ENCODE measurements at places on chromosomes 11 and 22.

DNA sequence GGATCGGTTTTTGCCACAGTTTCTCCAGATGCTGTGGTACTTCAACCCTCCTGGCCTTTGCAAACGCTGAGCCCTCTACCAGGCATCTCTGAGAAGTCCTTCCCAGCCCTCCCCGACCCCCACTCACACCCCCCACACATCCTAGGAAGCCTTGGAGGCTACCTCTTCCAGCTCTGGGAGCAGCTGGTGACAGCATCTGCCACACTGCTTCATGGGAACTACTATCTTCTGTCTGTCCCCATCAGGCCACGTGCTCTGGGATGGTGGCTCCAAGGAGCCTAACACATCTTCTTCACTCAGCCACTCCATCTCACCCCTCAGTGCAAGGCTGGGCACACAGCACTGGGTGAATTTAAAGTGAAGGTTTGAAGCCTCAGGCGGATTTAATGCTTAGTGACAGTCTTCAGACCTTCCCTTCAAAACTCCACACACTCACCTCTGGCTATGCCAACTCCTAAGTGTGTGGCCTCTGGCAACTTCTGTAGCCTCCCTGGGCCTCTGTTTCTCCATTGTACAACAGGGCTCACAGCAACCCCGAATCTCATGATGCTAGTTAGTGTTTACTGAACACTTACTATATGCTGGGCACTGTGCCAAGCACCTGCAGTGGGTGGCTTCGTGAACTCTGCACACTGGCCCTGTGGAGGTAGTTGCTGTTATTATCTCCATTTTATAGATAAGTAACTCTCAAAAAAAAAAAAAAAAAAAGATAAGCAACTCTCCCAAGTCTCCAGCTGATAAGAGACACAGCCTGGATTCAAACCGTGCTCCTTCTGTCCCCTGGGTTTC lies 7.3 kb upstream of the TP53I11 start:
- no peak for DNase-seq

DNA sequence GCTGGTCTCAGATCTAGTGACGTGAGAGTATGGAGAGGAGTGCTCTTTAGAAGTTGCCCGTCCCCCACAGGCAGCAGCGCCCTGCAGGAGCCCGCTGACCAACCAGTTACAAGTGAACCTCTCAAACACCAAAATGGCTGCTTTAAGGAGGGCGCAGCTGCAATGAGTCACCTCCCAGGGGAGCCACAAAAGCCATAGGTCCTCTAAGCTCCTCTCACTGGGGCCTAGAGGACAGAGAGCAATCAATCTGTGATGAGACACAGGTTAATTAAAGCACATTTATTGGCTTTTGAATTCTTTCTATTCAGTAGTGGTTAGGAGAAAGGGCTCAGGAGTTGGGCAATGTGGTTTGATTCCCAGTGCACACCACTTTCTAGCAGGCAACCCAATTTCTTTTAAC lies 15.5 kb upstream of the RAPSN start:
- DNase-seq: no peak

- no peak for DNase-seq
Measured at GRCh38 chr11:77999446-78000030, 5.1 kb upstream of the INTS4 start.

- peak; percentile 55 for DNase-seq
Measured at GRCh38 chr11:76669901-76670484, 554 bp downstream of the LRRC32 start.

DNA sequence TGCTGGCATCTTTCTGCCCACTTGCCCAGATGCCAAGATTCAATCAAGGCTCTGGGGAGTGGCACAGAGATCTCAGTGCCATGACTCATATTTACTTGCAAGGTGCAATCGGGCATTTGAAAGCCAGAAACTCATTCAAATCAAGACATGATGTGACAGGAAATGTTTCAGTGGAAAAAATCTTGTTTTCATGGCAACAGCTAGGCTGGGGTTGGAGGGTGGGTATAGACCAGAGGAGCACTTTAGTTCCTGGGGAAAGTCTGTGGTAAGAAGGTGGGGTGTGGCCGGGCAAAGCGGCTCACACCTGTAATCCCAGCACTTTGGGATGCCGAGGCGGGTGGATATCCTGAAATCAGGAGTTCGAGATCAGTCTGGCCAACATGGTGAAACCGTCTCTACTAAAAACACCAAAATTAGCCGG lies 1.2 kb downstream of the MAJIN start:
- no peak for DNase-seq

- DNase-seq: no peak
Measured at GRCh38 chr11:67053896-67054329, 2.7 kb upstream of the RHOD start.

DNA sequence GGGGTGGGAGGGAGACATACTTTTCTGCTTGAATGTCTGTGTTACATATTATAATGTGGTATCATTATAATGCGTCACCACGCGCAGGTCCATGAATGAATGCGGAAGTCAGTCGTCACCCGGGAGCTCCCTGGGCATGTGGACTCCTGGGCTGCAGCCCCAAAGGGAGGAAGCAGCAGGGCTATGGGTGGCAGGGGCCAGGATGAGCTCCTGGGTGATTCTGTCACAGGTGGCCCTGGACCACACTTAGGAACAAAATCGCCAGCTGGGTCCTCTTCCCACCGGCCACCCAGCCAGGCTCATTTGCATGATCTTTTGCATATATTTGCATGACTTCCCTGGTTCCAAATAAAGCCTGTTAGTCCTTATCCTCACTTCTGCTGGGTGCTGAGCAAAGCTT lies 51.2 kb downstream of the KCNJ4 start:
- DNase-seq: no peak

DNA sequence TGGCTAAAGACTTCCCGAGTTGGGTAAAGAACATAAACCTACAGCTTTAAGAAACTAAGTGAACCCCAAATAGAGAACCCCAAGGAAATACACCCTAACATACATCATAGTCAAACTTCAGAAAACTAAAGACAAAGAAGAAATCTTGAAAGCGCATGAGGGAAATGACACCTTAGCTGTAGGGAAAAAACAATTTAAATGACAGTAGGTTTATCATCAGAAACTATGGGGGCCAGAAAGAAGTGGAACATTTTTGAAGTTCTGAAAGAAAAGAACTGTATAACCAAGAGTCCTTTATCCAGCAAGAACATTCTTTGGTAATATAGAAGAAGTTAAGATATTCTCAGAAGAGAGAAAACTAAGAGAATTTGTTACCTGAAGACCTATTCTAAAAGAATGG lies 15.5 kb upstream of the OR2AT4 start:
- no peak for DNase-seq

DNA sequence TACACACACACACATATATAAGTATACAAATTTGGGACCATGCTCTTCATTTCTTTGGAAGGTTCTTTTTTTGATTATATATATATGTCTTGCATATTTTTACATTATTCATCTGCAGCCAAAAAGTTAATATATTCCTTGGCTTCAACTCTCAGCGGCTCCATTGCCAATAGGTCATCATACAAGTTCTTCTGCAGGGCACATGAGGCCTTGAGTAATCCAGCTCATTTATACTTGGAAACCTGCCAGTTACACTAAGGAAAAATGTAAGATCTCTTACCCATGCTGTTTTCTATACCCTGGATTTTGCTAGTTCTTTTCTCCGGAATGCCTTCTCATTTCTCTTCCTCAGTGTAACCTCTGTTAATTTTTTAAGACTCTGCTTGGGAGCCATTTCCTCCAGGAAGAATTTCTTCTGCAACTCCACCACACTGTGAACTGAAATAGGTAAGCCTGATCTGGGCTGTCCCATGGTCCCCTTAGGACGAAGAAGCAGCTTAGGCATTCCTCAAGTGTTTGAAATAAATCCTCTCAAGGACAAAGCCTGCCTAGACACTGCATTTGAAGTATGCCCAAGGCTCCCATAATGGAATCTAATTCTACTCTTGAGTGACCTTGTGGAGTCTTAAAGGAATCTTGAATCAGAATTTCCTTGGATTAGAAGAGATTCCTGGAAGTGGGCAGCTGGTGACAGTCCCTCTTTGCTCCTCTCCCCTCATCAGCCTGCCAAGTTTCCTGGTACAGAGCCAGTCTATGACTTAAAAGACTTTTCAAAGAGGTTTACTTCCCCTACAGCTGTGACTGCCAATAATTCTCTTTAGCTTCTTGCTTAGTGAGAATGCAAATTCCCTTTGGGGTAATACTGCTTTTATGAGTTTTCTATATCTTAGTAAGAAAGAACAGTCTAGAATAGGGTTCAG lies 182.8 kb downstream of the C11orf87 start:
- no peak for DNase-seq

- no peak for DNase-seq
Measured at GRCh38 chr22:31342389-31343140, 3.6 kb downstream of the PATZ1 start.

- DNase-seq: no peak
Measured at GRCh38 chr11:91305402-91305801, 919.2 kb upstream of the FAT3 start.

- DNase-seq: no peak
Measured at GRCh38 chr11:35794850-35795249, 132.3 kb downstream of the TRIM44 start.

DNA sequence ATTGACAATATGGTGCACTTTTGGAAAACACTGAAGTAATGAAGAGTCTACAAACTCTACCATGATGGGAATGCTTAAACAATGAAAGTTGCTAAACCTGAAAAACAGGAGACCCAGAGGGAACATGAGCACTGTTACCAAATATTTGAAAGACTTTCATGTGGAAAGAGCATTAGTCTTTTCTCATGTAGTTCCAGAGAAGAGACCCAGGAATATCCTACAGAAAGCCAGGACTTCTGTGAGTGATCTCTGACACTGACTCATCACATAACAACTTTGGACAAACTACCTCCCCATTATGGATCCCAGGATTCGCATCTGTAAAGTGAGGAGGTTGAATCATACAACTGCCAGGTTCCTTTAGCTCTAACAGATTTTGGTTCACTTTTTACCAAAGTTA lies 62.2 kb downstream of the FAM181B start:
- no peak for DNase-seq

DNA sequence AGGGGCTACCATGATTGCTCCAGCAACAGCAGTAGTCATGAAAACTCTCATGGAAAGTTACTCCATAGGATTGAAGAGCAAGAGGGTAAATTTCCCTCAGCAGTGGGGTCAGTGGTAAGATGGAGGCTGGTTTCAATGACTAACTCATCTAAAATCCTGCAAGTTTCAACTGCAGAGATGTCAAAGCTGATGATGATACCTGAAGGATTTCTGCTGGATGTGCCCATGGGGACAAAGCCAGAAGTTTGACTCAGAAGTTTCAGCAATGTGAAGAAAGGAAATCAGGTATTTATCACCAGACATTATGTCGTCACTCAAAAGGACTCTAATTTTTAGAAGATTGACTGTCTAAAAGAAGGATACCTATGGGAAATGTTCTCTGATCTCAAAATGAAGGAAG lies 29.1 kb downstream of the RAB38 start:
- no peak for DNase-seq

DNA sequence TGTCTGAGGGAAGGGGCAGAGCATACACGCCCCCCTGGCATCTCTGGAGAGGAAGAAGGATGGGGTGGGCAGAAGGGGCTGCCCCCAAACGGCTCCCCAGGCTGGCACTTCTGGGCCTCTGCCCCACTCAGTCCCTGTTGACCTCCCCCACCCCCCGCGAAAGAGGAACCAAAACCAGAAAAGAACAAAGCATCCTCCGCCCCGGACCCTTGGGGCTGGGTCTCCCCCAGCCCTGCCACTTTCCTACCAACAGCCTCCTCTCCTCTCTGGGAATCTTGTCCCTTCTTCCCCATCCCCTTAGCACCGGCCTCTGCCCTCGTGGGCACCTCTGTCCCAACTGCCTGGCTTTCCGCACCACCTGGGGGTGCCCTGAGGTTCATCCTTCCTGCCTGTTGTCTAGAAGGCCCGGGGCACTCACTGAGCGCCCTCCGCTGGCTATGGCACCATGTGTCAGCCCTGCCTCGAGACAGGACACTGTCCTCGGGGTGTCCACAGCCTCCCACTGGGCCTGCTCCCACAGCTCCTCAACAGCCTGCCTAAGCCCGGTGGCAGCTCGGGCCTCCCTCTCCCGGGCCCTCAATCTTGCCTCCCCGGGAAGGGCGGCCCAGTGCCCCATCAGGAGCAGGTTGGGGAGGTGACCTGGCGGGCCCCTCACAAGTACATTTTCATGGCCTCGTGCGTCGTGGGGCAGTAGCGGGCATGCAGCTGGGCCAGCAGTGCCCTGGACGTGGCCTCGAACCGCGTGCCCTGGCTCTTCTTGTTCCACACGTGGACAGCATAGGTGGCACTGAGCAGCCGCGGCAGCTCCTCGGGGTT lies 28.2 kb downstream of the A4GALT start:
- no peak for DNase-seq

- DNase-seq: no peak
Measured at GRCh38 chr22:24125941-24126340, 55.3 kb upstream of the SUSD2 start.

DNA sequence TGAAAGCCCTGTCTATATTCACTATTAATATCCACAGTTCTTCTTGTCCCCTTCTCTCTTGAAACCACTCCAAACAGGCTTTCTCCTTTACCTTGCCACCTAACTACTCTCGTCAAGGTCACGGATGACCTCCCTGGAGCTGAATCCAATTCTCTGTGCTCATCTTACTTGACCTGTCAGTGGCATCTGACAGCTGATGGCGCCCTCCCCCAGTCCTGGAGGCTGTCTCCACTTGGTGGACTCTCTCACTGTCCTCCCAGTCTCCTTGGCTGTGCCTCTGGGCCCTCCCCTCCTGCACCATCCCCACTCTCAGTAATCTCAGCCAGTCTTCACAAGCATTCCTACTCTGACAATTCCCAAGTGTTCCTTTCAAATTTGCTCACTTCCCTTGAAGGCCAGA lies 8.7 kb downstream of the TNKS1BP1 start:
- DNase-seq: no peak

DNA sequence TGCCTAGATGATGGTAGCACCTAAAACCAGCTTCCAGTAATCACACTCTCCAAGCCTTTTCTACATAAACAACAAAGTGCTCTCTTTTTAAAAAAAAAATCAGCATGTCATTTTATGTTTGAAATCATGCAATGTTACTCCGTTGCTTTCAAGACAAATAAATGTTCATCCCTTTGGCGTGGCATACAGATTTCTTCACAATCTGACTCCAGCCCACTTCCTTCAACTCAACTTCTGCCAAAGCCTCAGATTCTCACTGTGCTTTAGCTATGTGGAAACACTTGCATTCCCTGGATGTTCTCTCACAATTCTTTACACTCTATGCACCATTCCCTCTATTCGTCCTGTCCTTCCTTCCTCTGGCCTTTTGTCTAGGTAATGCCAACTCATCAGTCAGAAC lies 206.3 kb upstream of the BLID start:
- DNase-seq: no peak

- no peak for DNase-seq
Measured at GRCh38 chr22:38412435-38413084, 42.4 kb downstream of the KCNJ4 start.

Measured in pulmonary artery endothelial cell (primary cell).